ENCODE measurements at places on chromosomes 1 and 21.

GRCh38 chr1:85244271-85245061, 15.0 kb downstream of the C1orf52 start:
- DNase-seq, result peak; percentile 83

GRCh38 chr21:20108016-20108415, 890.2 kb upstream of the NCAM2 start:
- no peak for DNase-seq

DNA sequence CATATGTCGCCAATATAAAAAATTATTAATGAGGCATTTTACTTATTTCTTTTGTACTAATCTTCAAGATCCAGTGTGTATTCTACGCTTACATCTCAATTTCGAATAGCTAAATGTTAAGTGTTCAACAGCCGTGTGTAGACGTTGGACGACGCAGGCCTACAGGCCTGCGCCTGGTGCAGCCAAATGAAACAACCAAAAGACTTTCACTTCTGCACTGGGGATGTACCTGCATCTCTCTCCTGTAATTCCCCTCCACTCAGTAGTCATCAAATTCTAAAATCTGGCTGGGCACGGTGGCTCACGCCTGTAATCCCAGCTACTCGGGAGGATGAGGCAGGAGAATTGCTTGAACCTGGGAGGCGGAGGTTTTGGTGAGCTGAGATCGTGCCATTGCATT, 76.8 kb upstream of the HNRNPU start:
- DNase-seq, result no peak

GRCh38 chr1:182485861-182486260, 35.9 kb downstream of the RGSL1 start:
- DNase-seq, result no peak

- DNase-seq, result peak; percentile 36
Observed at GRCh38 chr1:17122521-17123164, 3.4 kb upstream of the PADI2 start.

DNA sequence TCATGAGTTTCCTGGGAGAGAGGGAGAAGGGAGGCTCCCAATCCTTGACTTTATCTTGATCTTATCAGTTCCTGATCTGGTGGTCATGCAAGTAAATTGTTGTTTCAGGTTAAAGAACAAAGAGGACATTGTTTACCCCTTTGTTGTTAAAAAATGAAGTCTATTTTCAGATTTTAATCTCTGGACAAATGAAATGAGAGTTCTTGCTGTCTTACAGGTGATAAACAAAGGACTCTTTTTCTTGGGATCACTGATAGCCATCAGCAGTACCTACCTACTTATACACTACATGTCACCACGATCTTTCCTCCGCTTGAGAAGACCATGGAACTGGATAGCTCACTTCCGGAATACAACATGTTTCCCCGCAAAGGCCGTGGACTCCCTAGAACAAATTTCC, 48.4 kb downstream of the CHML start:
- DNase-seq, result no peak

DNA sequence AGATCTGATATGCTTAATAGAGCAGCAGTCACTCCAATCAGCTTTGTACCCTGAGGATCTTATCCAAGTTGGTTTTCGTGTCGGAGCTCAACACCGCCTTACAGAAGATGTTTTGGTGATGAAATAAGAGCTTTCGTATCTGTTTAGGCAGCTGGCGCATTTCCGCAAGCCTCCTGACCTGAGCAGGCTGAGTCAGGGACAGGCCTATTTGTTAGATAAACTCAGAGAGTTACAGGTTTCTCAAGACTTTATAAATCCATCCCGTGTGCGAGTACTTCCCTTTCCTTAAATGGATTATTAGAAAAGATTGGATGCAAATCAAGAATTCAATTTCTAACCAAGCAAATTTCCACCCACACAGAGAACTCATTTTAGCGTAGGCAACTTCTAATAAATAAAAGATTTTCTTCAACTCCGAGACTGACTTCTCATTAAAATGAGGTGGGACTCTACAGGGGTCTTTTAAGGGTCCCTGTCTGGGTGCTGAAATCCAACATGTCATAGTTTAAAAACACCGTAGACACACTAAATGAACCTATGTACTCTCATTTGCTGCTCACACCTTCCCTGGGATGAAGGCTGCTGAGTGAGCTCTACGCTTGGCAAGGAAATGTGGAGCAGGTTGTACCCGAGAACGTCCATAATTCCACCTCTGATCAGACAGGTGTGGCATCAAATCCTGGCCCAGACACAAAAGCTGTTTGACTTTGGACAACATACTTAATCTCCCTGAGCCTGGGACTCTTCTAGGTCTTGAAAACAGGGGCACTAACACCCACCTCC, 106.9 kb upstream of the F3 start:
- DNase-seq, result peak; percentile 98

DNA sequence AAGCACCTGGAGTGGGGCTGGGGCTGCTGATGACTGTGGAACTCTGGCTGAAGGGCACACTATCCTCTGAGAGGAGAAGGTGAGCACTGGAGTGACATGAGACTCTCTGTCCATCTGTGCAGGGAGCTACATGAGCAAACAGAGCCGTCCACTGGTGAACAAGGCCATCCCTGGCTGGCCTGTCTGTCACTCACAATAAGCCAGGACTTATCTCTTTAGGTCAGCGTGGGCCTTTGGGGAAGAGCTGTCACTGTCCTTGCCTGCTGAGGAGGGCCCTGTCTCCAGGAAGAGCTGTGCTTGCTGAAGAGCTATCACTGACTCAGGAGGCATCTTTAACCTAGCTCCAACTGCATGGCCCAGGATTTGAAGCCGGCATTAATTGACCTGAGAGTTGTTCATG, 82.1 kb downstream of the FOXD2 start:
- DNase-seq, result no peak

DNA sequence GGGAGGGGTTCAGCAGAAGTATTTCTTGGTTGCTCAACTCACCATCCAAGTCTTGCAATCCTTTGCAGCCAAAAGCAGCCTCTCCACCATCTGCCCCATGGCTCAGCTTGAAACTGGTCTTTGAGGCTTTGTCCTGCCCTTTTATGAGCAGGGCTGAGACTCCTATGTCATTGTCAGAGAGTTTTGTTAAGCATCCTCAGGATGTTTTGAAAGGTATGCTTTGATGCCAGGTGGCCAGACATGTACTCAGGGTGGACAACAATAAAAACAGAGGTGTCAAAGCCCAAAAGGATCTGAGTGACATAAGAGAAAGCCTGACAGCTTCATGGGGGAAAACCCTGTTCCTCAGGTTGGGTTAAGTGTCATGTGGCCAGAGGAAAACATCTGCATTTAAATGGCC, 310.5 kb downstream of the PRDM2 start:
- no peak for DNase-seq

DNA sequence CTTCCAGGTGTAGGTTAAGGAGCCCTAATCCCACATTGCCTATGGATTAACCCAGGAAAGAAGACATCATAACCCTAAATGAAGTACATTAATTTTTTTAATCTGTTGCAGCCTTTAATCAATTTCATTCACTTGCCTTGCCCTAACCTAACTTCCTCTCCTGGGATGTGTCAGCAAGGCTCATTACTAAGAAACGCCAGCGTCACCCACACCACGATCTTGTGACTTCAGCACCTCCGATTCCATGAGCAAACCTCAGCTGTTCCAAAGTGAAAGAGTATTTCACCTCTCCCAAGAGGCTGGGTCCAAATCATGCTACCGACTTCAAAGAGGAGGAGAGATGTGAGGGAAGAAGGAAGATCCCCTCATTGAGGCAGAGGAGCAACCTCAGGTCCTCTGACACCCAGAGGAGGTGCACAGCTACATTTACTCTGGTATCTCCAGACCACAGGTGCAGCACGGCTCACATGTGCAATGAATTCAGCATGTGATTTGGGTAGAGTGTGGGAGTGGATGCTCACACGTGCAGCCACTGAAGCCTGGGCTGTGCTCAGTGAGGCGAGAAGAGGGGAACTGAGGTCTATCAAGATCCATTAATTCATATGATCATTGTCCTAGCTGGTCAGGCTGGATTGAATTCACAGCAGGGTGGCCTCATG, 134.1 kb downstream of the SLC30A10 start:
- DNase-seq, result no peak

DNA sequence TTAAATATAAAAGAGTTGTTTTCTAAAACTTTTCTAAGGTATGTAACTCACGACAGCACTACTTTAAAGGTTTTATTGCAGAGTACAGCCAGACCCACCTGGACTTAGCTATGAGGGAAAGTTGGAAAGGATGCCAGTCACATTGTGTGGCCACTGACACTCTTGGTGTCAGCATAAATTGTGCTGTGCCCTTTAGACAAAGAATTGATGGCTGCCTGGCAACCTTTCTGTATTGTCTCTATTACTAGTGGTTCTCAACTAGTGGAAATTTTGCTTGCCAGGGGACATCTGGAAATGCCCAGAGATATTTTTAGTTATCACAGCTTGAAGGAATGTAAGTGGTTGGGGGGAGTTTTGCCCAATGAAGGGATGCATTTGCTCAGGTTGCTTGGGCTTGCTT, 117.5 kb upstream of the APP start:
- DNase-seq, result no peak

DNA sequence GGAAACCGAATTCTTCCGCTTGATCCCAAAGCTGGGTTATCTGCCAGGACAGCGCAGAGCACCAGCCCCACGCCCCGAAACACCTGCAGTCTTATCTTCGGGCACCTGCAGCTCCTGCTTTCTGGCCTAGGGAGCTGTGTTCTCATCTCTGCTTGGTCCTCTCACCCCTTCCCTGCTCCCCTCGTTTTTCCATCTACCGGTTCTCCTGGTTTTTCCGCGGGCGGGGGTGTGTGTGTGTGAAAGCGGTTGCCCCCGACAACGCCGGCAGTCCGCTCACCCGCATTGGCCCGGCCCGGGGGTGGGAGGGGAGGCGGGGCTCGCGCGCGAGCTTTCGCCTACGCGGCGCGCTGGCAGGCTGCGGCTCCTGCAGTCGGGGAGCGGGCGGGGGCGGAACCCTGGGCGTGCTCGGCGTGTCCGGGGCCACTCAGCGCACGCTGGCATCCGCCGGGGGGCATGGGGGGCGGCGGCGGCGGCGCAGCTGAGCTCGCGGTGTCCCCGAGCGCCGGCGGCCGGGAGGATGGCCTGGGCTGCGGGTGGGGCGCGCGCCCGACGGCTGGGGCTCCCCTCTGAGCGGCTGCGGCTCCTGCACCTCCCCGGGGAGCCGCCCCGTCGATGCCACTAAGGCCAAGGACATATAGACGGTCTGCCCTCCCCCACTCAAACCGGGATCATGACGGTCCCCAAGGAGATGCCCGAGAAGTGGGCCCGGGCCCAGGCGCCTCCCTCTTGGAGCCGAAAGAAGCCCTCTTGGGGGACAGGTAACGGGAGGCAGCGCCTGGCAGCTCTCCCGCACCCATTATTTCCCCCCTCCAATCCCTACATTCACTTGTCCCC, 3.2 kb downstream of the ATP8B2 start:
- peak; percentile 80 for DNase-seq

DNA sequence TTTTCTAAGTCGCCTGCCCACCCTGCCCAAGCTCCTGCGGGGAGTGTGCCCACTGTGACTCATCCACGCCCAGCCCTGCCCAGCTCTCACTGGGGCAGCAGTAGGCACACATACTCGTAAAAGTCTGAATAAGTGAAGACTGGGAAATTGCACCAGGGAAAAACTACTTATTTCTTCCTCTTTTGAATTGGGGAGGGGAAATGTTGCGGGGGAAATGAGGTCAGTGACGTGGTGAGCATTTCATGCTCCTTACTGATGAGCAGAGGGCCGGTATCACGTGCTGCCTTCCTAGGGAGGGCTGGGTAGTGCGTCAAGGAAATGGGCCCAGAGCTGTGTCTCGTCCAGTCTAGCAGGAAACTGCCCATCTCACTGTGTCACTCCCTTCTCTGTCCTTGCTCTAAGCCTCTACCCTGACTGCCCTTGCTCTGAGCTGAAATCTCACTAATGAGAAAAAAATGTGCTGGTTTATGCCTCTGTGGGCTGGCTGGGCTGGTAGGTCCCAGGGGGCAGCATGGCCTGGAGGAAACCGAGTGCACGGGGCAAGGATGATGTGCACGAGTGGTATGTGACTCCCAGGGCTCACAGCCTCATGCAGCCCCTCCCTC, 13.5 kb upstream of the TNFRSF1B start:
- peak; percentile 96 for DNase-seq

DNA sequence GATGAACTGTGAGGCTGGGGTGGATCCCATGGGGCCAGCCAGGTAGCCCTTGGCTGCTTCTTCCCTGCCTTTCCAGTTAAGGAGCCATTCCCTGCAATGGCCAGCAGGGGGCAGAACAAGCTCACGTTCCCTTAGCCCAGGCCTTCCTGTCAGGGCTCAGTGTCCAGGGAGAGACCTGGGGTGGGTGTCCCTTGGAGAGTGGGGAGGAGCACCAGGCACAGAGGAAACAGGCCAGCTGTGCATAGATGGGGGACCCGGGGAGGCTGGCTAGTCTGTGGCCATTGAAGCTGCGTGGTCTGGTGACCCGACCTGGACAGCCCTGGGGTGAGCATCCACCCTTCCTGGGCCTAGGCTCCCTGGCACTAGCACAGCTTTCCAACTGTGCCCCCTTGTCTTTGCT, 13.2 kb upstream of the EPS8L3 start:
- DNase-seq, result peak; percentile 86

DNA sequence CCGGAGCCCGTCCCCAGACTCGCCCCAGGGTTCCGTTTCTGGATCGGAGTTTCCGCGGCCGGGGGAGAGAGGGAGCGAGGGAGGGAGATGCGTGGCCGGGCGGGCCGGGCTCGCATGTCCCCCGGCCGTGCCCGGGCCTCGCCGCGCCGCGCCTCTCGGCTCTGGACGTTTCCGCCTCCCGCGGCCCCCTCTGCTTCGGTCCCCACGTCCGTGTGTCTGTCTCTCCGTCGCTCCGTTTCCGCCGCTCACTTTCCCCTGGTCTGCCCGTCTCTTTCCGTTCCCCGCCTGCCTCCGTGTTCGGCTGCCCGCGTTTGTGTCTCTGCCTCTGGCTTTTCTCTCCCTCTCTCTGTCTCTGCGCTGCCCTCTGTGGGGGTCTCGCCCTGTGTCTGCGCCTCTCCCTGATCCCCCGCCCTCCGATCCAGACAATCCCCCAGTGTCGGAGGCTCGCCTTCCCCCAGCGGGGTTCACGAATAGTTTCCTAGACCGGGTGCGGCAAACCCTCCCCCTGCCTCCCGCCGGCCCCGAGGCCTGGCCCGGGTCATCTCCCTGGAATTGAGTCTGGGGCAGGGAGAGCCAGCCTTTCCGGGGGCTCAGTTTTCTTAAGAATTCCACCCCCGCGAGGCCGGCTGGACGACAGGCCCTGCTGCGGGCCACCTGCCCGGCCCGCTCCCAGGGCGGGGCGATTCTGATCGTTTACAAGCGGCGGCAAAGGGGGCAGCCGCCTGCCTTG, 735 bp downstream of the NBL1 start:
- DNase-seq, result peak; percentile 59

- no peak for DNase-seq
Observed at GRCh38 chr1:29303201-29304024, 67.1 kb downstream of the PTPRU start.

- DNase-seq, result no peak
Observed at GRCh38 chr1:164895026-164895912, 336.3 kb downstream of the PBX1 start.

DNA sequence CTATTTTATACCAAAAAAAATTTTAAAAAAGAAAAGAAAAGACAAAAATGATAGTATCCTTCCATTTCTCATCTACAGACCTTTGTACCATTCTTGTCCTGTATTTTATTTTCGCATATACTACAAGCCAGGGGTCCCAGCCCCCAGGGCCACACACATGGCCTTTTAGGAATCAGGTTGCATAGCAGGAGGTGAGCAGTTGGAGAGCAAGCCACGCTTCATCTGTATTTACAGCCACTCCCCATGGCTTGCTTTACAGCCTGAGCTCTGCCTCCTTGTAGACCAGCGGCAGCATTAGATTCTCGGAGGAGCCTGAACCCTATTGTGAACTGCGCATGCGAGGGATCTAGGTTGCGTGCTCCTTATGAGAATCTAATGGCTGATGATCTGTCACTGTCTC, 39.8 kb downstream of the RASSF5 start:
- no peak for DNase-seq

- no peak for DNase-seq
Observed at GRCh38 chr1:64440183-64440826, 29.6 kb upstream of the CACHD1 start.

All from EH (cell line).